ENCODE measurements at places on chromosomes 7 and 10.

- DNase-seq: peak; percentile 51
These were observed at the start of gene FGL2 for GRCh38 chr7:77199013-77199966. Gene FGL2, minus strand, starts transcription at chr7:77199819. Its CDS starts 26 bp downstream, at chr7:77199793.

DNA sequence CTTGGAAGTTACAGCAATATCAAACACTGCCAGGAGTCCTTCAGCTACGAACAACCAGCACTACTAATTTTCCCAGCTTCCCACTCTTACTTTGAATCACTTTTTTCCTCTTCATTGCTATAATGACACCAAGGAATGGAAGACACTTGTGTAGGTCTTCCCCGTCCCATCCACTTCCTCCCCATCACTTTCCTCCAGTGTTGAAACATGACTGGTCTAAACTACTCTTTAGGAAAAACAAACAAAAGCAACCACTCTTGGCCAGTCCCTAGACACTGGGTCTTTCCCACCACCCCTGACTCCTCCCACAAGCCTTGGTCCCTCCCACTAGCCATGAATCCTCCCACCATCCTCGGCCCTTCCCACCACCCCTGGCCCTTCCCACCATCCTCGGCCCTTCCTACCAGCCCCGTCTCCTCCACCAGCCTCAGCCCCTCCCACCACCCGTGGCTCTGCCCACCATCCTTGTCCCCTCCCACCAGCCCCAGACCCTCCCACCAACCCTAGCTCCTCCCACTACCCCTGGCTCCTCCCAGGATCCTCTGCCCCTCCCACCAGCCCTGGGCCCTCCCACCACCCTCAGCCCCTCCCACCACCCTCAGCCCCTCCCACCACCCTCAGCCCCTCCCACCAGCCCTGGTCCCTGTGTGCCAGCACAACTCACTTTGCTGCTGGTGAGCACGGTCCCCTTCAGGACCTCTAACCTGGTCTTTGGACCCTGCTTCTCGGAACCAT lies 68.5 kb downstream of the CXCL12 start:
- DNase-seq: no peak

GRCh38 chr7:22628112-22628511 lies 98.9 kb upstream of the IL6 start:
- no peak for DNase-seq

DNA sequence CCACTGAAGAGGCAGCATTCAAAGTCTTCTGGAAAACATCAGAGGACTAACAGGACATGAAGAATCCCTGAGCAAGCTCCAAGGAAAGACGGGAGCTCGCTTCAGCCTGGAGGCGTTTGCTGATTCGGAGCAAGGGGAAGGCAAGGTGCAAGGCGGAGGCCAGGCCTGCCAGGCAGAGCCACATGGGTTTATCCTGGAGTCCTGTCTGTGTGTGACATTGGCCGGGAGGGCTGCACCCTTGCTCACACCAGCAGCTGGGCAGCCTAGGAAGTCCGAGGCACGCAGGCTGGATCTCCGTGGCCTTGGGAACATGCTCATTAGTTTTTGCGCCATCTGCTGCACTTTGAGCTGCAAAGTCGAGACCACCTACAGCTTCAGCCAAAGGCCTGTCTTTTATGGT lies 22.3 kb upstream of the LARP4B start:
- DNase-seq: no peak

DNA sequence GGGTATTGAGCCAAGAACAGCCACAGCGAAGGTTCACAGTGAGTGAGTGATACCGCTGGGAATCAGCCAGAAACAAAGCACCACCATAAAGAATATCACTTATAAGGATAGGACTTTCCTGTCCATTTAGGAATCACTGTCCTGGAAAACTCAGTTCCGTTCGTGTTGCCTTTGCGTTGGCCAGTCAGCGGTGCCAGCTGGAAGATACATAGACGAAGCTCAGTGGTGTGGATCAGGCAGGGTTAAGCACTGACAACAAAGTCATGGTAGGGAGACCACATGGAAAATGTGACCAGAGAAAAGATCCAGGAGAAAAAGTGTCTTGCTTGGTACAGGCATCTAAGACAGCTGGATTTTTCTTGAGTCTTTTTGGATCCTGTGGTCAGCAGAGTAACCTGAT lies 579.7 kb upstream of the DPP6 start:
- no peak for DNase-seq

- DNase-seq: no peak
These were observed 46.9 kb downstream of the GPR141 start for GRCh38 chr7:37730501-37730900.

DNA sequence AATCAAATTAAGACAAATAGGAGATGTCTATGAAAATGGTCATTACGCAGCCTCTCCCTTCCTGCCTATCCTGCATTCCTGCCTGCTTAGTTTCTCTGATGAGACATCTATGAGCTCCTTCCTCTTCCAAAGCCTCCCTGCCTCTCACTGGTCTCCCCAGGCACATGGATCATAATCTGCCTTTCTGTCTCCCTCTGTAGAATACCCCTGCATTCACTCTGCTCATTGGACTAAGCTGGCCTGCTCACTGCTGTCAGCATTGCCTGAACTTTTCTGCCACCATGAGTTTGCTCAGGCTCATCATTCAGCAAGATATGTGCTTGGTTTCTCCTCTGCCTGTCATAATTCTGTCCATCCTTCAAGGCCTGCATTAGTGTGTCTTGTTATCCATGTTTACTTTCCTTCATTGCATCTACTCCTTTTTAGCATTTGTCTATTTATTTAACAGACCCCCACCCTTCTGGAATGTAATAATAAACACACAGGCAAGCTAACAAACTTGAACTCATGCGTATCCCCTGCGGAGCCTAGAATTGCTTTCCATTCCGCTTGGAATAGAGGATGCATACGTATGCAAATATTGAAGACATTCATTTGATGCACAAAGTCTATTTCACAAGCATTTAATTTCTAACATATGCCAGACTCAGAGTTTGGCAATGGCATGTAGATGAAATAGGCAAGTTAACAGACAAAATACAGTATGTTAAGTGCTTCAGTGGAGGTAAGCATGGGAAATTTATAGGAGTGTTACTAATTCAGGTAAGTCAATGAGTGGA lies 88.3 kb downstream of the PTPRZ1 start:
- DNase-seq: peak; percentile 96

DNA sequence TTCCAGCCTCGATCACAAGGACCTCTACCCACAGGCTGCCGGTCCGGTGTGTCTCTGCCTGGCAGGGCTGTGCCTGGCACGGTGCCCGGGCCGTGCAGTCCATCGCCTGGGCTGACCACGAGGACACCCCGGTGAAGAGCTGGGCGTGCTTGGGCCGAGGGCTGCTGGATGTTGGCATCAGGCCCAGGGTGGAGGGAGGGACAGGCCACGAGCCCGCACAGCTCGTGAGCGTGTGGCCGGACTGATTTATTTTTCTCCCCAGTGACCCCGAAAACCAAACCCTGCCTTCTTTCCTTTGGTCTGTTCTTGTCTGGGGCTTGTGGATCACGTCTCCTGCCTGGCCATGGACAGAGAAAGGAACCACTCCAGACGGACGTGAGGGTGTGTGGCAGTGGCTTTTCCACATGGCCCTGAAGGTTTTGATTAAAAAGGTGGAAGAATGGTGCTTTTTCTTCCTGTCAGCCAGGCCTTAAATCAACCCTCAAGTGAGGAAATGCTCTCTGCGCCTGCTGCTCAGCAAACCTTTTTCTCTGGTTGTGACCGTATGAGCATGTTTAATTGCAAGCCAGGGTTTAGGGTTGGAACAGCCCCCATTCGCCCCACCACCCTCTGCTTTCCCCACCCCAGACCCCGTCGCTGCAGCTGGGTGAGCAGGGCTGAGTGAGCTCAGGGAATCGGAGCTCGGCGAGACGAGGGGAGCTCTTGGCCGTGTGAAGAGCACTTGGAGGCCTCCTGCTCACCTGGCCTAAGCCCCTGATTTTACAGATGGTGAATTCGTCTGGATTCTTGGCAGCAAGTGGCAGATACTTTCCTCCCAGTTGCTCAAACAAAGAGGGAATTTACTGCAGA lies 130.1 kb downstream of the RGS10 start:
- no peak for DNase-seq

GRCh38 chr7:155066417-155066950 lies 3.6 kb upstream of the HTR5A start:
- peak; percentile 69 for DNase-seq

- no peak for DNase-seq
These were observed 180.9 kb downstream of the PLXNA4 start for GRCh38 chr7:132395361-132395760.

- no peak for DNase-seq
These were observed 245.0 kb downstream of the MGMT start for GRCh38 chr10:129712000-129712399.

DNA sequence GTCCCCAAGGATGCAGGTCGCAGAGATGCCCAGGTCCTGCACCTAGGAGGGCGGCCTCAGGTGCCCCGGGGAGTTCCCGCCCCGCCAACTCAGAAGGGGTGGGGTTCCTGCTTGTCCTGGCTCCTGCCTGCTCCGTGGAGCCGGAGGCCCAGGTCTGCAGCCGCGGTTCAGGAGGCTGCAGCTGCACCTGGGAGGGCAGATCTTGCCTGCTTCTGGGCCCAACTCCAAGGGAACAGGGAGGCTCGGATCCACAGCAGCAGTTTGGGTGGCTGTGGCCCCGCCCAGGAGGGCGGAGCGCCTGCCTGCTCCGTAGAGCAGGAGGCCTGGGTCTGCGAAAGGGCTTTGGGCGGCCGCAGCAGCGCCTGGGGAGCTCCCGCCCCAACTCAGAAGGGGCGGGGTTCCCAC lies 108.2 kb upstream of the EGR2 start:
- DNase-seq: peak; percentile 40

GRCh38 chr10:84095811-84096497 lies 43.4 kb upstream of the GHITM start:
- peak; percentile 2 for DNase-seq

DNA sequence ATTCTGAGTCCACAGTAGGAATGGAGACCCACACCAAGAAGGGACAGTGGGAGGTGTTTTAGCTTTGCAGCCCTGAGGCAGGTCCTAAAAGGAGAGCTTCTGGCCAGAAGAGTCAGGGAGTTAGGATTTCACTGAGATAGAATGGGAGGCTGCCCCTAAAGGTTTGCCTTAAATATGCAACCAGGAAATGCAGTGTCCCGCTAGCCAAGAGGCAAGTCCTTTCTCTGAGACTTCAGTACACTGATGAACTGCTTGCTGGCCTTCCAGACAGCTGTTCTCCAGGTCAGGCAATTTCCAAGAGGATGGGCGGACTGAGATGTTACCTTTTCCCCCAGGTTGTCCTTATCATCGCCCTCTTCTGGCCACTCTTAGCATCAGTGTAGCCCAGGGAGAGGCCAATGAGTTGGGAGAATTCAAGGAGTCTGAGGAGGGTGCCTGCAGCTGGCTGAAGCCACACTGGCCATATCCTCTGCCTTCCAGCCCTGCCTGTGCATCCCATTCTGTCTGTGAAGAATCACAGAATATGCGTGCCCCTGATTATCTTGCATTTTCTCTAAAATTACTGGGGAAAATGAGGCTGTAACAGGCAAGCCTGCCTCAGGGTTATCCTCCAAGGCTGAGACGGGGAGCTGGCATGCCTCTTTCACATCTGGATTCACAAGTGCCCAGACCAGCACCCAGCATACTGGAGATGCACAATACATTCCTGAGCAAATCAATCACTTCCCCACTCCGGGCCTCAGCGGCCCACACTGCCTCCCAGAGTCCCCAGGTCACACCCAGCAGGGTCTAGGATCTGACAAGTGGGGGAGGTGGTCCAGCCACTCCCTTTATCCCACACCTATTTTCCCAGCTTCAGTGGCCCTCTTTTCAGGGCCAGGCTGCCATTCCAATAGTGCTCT lies 2.4 kb downstream of the TLL2 start:
- peak; percentile 63 for DNase-seq

DNA sequence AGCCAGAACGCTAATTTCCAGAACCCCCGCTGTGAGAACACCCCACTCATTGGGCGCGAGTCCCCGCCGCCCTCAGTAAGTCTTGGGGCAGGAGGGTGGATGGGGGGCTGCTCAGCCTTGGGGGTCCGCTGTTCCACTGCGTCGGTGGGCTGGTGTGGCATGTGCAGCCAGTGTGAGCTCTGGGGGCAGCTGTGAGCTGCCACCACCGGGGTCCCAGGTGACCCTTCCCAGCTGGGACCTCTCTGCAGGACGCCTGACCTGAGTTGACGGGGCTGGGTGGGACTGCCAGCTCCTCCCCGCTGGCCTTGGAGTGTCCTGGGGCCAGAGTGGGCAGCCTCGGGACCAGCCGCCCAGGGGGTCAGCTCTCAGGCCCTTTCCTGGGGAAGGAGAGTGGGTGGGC lies 27.2 kb downstream of the TTYH3 start:
- no peak for DNase-seq

- DNase-seq: no peak
These were observed 163.1 kb downstream of the ZNF438 start for GRCh38 chr10:30868611-30869010.

DNA sequence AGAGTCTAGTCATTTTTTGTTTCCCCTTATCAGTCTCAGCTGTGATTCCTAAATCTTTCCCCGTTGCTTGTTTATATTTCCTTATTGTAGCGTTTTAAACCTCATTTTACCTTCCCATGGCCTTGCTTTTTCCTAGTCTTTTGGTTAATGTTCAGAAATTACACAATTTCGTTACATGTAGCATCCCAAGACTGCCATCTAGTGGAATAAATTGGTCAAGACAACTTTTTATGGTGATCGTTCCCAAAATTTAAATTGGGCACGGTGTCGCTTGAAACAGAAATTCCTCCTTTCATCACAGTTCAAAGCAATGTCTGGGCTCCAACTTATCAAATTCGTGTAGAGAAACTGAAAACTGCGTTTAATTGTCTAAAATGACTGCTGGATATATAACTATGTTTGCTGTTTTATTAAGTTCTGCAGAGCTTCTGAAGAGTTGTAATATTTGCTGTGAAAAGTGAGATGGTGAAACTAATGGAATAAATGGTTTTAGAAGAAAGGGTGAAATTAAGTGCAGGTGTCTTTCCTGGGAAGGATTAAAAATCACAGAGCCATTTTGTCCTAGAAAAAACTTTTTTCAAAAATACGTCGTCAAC lies 370.2 kb downstream of the PHF14 start:
- DNase-seq: peak; percentile 44

DNA sequence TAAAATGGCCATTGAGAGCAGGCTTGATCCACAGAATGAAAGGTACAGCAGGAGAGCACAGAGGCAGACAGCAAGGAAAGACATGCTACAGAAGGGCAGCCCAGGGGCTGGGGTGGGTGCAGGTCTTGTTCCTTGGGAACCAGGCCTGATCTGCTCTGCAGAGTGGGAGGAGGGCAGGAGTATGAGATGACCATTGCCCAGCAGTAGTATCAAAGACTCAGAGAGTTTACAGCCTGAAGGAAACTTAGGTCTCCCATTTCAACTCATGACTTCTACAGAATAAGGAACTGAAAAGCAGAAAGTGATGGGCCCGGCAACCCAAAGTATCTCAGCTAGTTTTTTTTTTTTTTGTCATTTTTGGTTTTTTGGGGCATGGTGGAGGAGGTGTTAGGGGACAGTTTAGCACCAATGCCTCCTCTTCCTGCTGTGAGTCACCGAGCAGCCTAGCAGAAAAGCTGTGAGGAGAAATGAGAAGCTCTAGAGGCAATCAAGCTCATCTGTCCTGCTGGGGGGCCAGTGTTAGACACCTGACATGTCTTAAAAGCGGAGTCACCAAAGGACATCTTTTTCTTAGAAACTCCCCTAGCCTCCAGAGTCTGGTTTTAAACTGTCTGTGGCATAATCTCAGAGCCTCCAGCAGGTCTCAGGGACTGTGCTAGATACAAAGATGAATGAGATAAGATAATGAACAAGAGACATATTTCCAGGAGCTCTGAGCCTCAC lies 34.3 kb upstream of the HERPUD2 start:
- DNase-seq: no peak

- DNase-seq: no peak
These were observed 18.1 kb downstream of the CDC123 start for GRCh38 chr10:12214093-12214492.

- DNase-seq: no peak
These were observed 47.4 kb downstream of the ALOX5 start for GRCh38 chr10:45421221-45422097.

- DNase-seq: no peak
These were observed 9.4 kb downstream of the PTEN start for GRCh38 chr10:87872828-87873227.

Measured in epithelial cell of esophagus (primary cell).